ENCODE measurements at places on chromosomes 4 and X.

GRCh38 chrX:68909945-68910344 lies 81.1 kb downstream of the EFNB1 start:
- DNase-seq = no peak

GRCh38 chr4:169234137-169234855 lies 36.5 kb downstream of the SH3RF1 start:
- DNase-seq = no peak

GRCh38 chr4:153119626-153120025 lies 84.6 kb upstream of the TRIM2 start:
- no peak for DNase-seq

DNA sequence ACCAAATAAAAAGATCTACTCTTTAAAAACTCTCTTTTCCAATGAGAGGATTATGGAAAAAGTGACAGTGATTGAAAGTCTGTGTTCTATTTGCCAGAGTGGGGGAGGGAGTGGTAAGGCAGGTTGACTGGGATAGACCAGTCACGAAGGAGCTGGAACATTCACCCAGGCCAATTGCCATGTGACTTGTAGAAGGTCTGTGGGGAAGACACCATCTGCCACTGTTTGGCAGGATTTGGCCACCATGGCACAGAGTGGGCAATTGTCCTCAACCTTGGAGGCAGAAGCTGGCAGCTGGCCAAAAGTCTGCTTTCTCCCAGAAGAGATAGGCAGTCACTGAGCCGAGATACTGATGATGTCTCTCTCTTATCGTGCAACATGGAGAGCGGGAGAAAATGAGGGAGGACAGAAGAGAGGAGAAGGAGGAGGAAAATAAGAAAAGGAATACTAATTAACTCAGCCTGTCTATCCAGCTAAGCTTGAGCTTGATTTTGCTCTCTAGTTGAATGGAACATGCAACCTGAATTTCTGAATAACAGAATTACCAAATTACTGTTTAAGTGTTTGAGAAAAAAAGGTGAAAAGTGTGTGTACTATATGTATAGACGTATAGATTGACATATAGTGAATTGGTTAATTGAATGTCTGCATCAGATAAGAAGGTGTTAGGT lies 267.1 kb downstream of the ARHGAP24 start:
- no peak for DNase-seq

DNA sequence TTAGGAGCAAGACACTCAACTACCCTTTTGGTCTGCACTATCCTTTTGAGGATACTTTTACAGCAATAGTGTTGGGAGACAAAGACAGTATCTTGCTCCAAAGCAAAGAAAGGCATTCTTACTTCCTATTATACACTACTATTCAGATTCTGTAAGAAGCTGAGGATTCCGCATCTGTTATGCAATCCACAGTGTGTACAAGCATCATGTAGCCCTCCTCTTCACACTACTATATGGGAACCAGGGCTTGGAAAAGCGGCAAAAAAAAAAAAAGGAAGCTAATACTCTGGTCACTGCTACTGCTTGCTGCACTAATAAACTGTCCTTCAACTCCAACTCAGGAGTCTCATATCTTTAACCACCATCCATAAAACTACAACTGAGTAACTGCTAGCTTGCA lies 59.1 kb downstream of the FBXW7 start:
- DNase-seq = no peak

GRCh38 chr4:71334465-71334882 lies 4.3 kb upstream of the SLC4A4 start:
- DNase-seq = peak; percentile 41

DNA sequence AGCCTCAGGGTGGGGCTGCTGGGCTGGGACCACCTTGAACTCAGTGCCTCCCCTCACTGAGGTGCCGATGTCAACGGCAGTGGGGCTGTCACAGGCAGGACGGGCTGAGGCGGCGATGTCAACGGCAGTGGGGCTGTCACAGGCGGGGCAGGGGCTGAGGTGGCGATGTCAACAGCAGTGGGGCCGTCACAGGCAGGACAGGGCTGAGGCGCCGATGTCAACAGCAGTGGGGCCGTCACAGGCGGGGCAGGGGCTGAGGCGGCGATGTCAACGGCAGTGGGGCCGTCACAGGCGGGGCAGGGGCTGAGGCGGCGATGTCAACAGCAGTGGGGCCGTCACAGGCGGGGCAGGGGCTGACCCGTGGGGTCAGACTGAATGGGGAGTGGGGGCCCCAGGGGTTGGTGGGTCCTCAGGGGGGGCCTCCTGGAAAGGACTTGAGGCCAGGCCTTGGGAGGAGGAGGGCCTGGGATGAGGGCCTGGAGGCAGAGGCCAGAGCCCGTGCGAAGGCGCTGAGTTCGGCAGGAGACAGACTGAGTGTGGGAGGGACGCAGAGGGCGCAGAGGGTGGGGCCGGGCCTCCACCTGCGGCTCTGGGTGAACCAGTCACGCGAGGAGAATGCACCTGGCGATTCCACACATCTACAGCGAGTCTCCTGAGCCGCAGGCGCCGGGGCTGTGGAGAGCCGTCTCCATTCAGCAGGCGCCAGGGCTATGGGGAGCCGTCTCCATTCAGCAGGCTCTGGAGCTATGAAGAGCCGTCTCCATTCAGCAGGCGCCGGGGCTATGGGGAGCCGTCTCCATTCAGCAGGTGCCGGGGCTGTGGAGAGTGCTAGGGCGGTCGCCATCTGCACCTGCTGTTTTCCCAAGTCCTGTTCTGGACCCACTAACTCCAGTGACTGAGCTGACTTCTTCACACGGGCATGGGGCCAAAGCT lies 22.9 kb downstream of the ATP5ME start:
- no peak for DNase-seq

DNA sequence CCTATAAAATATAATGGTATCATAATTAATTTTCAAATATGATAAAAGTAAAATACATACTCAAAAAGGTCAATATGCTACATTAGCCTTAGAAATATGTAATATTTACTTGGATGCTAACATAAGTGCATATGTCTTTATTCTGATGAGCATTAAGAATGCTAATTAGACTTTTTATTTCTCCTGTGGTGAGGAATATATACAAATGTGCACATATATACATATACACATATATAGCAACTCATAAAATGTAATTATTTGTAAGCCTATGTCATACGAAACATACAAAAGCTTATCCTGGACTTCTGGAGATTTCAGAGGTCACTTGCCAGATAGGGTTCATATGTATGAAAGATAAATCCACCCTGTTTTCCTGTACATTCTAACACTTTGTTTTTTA lies 11.1 kb downstream of the PLA2G12A start:
- DNase-seq = no peak

DNA sequence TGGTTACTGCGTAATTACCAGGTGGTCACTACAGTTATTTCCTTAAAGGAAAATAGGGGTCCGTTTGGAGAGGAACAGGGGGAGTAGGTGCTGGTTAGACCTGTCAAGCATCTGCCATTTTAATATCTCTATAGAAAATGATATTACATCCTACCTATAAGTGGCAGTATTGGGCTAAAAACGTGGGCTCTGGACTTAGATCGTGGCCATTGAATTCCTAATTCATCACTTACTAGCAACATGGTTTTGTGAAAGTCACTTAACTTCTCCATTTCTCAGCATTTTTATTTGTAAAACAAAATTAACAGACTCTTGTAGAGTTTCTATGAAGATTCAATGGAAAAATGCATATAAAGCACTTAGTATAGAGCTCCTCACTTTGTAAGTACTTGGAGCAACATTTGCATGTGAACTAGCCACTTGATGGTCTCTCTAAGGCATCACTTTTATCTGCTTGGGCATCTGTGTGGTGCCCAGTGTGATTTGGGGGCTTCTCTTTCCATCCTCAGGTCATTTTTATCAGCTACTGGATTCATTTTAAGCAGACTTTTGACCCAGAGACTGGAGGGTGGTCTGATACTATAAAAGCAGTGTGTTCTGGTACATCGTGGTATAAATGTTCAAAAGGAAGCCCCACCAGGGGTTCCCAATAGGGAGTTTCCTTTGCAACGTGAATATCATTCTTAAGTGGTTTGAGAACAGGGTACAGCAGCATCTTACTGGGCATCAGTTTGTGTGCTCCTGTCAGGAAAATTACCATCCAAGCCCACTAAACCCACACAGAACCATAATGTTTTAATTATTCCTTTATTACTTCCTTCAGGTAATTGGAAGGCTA lies 42.7 kb upstream of the RASSF6 start:
- peak; percentile 71 for DNase-seq

GRCh38 chr4:98939892-98940298 lies 11.0 kb upstream of the EIF4E start:
- peak; percentile 76 for DNase-seq

DNA sequence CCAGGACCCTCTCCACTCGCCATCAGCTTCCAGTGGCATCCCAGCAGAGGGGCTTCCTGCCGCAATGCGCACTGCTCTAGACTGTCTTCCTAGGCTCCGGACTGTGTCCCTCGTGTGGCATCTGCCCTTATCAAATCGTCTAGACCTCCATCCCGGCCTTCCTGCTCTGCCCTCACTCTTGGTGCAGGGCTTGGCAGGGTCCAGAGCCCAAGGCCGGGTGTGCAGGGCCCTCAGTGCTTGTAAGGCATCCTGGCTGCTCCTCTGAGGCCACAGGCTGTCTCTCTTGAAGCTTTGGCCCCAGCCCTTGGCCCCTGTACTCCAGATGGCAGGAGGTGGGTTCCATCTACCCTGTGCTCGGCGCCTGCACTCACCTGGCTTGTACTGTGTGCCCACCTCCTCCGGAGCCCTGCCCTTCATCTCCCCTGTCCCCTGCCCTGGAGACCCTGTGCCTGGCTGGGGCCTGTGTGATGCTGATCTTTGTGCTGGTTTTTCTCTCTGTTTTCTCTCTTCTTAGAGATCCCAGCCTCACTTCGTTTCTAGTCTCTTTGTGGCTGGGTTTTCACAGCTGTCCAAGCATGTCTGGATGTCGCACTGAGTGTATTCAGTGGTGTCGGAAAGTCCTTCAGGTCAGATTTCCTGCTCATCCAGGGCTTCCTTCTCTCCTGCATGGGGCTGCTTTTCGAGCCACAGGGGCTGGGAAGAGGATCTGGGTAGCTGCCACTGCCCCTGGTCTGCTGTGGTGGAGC lies 3.7 kb upstream of the TREX2 start:
- no peak for DNase-seq

All from HT-29 (cell line).